ENCODE measurements at places on chromosomes 4 and X. TPM values are rescaled to one million over a fixed set of nuclear protein-coding genes. Genes with fewer than 3 reads are reported as not detected.

Gene NAA15
- total RNA-seq = 26.5 TPM

Gene NRK
- total RNA-seq = not detected

Gene PDE6B
- total RNA-seq = not detected

Gene MPP1
- 16.0 TPM for total RNA-seq

Gene SLC25A31
- not detected for total RNA-seq

Gene S100G
- not detected for total RNA-seq

Gene WDR1
- total RNA-seq = 220 TPM

Gene CITED1
- 0.81 TPM for total RNA-seq

Gene UCHL1
- total RNA-seq = 986 TPM

Gene UGT2B15
- total RNA-seq = 0.08 TPM

Gene MAOA
- 1.3 TPM for total RNA-seq

Gene TAF7L
- total RNA-seq = 0.20 TPM

Gene ADH1C
- not detected for total RNA-seq

Gene FAM184B
- total RNA-seq = 0.02 TPM

Gene PNPLA4
- 13.9 TPM for total RNA-seq

Gene TNIP2
- 33.0 TPM for total RNA-seq

Gene FOXR2
- total RNA-seq = not detected

Gene TENM3
- total RNA-seq = 0.86 TPM

Gene GPR82
- not detected for total RNA-seq

Gene GLOD5
- total RNA-seq = not detected

Gene GAB3
- total RNA-seq = 0.67 TPM

Gene SORCS2
- total RNA-seq = 3.4 TPM

Gene MAGEA3
- 2.8 TPM for total RNA-seq

Gene HTR2C
- total RNA-seq = not detected

Gene PPP2R2C
- total RNA-seq = 36.4 TPM

Gene GSX2
- not detected for total RNA-seq

Gene NXF2
- total RNA-seq = not detected

Gene HSFX2
- 0.27 TPM for total RNA-seq

Gene RUFY3
- total RNA-seq = 7.9 TPM

Gene RNF212
- 2.3 TPM for total RNA-seq

Gene GPRASP1
- 0.22 TPM for total RNA-seq
